Panc1 (cell line): ENCODE measurements at places on chromosomes 7 and 10. TPM values are rescaled to one million over a fixed set of nuclear protein-coding genes. Genes with fewer than 3 reads are reported as not detected.

DNA sequence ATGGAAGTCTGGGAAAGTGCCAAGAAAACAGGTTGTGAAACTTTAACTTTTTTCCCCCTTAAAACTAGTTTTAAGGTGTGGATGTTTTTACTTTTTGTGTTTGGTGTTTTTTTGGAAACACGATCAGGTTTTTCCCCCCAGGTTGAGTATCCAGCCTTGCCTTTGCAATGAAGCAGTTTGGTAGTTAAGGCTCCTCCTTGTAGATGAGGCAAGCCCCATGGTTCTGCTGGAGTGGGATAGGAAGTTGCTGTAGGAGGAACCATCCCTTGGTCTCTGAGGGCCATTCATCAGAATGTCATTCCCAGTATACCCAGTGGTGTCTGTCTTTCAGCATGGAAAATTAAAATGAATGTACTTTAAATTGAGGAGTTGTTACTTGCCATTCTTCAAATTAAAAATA lies 2.7 kb downstream of the CUL1 start:
- peaks cover 59% of the 10 kb centered on the region for H3K4me1 ChIP-seq
- H3K27ac ChIP-seq = peak overlapping the region; percentile 40; the same call in 1 of the 2 replicates
- peaks cover 2% of the 10 kb centered on the region; the same call in 1 of the 2 replicates for H3K36me3 ChIP-seq

GRCh38 chr10:63692220-63692896 lies 171.2 kb downstream of the REEP3 start:
- H3K27ac ChIP-seq = no peak overlapping the region
- no peak overlapping the region for H3K4me3 ChIP-seq
- no peak for DNase-seq
- no peaks in the 10 kb centered on the region for H3K36me3 ChIP-seq
- no peaks in the 10 kb centered on the region for H3K27me3 ChIP-seq

DNA sequence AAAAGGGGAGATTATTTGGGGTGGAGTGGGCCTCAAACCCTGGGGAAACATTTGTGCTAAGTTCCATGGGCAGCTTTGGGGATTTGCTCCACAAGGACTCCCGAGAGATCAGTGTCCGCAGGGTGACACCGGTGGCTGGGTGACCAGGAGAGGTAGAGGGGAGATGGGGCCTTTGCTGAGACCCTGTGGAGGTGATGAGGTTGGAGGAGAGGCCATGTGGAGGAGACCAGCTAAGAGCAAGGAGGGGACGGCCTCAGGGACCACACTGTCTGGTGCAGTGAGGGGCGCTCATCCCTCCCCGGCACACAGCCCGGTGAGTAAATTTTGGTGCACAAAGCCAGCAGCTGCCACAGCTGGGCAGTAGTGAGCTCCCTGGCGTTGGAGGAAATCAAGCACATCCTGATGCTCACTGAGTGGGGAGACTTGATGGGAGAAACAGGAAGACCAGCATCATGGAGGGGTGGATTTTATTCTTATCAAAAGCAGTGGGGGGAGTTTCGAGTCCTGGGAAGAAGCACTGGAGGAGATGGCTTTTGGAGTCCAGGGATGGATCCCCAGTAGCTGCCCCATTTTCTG lies 20.2 kb upstream of the ELFN1 start:
- no peaks in the 10 kb centered on the region; the same call in 1 of the 2 replicates for H3K27me3 ChIP-seq
- no peak for DNase-seq
- H3K4me1 ChIP-seq = no peaks in the 10 kb centered on the region
- H3K36me3 ChIP-seq = no peaks in the 10 kb centered on the region
- H3K27ac ChIP-seq = no peak overlapping the region

- H3K36me3 ChIP-seq = no peaks in the 10 kb centered on the region
- no peaks in the 10 kb centered on the region for H3K27me3 ChIP-seq
- H3K27ac ChIP-seq = no peak overlapping the region
- H3K4me1 ChIP-seq = no peaks in the 10 kb centered on the region
- H3K4me3 ChIP-seq = no peak overlapping the region
Observed at GRCh38 chr10:27368706-27369105, 128.1 kb upstream of the ACBD5 start.

DNA sequence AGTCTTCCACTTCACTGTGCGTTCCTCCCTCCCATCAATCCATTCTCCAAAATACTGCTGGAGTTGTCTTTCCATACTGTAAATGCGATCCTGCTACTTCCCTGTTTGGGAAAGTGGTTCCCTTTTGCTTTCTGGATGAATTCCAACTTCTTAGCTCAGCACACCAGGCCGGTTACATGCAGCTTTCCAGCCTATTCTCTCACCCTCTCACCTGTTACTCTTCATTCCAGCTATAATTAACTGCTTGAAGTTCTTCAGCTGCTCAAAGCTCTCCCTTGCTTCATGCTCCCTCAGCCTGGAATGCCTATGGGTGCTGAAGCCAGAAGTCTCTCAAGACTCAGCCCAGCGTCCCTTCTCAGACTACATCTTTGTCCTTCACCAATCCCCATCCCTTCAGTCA lies 6.0 kb upstream of the ZNRF2 start:
- H3K27me3 ChIP-seq = no peaks in the 10 kb centered on the region; the same call in 1 of the 2 replicates
- H3K36me3 ChIP-seq = no peaks in the 10 kb centered on the region
- no peak overlapping the region for H3K4me3 ChIP-seq
- no peak overlapping the region for H3K27ac ChIP-seq
- peaks cover 3% of the 10 kb centered on the region; the same call in 1 of the 2 replicates for H3K4me1 ChIP-seq

ADAM12 gene
- total RNA-seq = 0.10 TPM

CLCN1 gene
- 0.15 TPM for total RNA-seq

ACTR3C gene
- 6.5 TPM for total RNA-seq

SLC18A2 gene
- total RNA-seq = not detected
